ENCODE measurements at places on chromosomes 1 and 21. TPM values are rescaled to one million over a fixed set of nuclear protein-coding genes. Genes with fewer than 3 reads are reported as not detected.

GRCh38 chr1:175579956-175580750, 163.2 kb downstream of the TNR start:
- no peak for DNase-seq

The KCNA3 gene
- polyA plus RNA-seq, result 0.15 TPM

DNA sequence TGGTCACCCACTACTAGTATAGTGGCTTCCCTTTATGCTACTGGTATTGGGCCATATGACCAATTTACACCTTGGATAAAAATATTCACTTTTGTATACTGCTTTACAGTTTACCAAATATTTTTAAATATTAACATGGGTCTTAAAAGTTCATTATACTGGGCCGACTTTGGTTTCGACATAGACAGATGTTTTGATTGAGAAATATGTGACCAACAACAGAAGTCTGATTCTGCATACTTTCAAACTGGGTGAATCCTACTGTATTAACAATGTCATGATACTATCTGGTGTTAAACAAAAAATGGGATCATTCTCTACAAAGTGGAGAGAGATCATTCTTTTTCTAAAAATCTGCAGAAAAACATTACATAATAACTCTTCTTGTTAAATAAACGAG, 134.8 kb downstream of the AKT3 start:
- DNase-seq, result no peak

The ADAMTS5 gene
- 25.9 TPM for polyA plus RNA-seq

DNA sequence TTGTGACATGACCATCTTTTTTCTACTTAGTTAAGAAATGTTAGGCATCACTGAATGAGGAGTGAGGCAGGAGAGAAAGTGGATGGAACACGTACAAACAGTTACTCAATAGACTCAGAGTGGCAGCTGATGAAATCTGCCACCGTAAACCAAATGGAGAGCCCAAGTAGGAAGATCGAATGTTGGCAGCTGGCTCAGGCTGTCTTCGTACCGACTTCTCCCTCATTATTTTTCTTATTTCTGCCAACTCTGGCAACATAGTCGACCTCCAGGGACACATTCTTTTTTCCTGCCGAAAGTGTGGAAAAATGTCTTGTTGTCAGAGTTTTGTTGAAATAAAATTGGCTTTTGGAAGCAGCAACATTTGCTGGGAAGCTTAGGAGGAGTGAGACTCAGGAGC, 143.3 kb downstream of the GREM2 start:
- DNase-seq, result no peak

DNA sequence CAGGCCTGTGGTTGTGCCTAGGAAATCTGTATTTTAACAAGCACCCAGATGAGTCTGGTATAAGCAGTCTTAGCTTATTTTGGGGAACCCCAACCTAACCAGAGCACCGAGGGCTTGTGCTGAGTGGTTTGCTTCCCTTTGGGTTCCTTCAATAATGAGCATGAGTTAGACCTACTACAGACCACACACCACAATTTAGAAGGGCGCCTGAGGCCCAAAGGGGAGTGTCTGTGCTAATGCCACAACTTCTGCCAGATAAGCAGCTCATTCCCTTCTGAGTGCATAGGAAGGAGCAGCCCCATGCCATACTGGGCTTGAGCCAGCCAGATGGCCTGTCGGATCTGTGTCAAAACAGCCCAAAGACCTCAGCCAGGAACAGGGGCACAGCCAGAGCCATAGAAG, 15.4 kb upstream of the LSS start:
- no peak for DNase-seq

GRCh38 chr1:45401524-45401923, 61.3 kb upstream of the MUTYH start:
- DNase-seq, result no peak

DNA sequence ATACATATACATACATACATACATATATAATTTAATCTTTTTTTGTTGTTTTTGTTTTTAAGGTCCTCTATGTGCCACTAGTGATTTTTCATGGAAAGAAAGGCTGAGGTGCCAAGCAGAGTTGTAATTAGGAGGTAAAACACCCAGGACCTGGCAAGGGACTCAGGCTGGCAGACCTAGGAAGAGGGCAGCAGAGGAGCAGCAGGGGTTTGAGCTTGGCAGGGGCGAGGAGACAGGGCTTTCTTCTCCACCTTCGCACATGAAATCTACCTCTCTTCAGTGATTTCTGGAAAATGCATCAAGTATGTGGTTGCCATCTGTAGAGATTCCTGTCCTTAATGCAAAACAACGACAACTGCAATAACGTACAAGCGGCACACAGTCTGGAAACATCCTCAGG, 31.9 kb downstream of the DDAH1 start:
- DNase-seq, result no peak
